ENCODE measurements at places on chromosomes 6 and 20.

- no peak for DNase-seq
Measured at GRCh38 chr20:58537831-58538230, 22.6 kb upstream of the APCDD1L start.

- DNase-seq: no peak
Measured at GRCh38 chr6:132703936-132704335, 9.9 kb downstream of the VNN1 start.

- DNase-seq: no peak
Measured at GRCh38 chr6:168516944-168517741, 76.2 kb downstream of the SMOC2 start.

GRCh38 chr20:63054681-63055240 is 48.0 kb upstream of the BHLHE23 start:
- no peak for DNase-seq

DNA sequence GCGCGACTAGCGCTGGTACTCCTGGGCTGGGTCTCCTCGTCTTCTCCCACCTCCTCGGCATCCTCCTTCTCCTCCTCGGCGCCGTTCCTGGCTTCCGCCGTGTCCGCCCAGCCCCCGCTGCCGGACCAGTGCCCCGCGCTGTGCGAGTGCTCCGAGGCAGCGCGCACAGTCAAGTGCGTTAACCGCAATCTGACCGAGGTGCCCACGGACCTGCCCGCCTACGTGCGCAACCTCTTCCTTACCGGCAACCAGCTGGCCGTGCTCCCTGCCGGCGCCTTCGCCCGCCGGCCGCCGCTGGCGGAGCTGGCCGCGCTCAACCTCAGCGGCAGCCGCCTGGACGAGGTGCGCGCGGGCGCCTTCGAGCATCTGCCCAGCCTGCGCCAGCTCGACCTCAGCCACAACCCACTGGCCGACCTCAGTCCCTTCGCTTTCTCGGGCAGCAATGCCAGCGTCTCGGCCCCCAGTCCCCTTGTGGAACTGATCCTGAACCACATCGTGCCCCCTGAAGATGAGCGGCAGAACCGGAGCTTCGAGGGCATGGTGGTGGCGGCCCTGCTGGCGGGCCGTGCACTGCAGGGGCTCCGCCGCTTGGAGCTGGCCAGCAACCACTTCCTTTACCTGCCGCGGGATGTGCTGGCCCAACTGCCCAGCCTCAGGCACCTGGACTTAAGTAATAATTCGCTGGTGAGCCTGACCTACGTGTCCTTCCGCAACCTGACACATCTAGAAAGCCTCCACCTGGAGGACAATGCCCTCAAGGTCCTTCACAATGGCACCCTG is 1.6 kb downstream of the TPBG start:
- no peak for DNase-seq

Measured in activated CD4-positive, CD25-positive, alpha-beta regulatory T cell treated with anti-CD3 and anti-CD28 coated beads, Interleukin-2, amount 50 U/mL, for 16 hours (primary cell).